ENCODE measurements at places on chromosomes 1 and 21. TPM values are rescaled to one million over a fixed set of nuclear protein-coding genes. Genes with fewer than 3 reads are reported as not detected.

Gene CD84
- 15.0 TPM for total RNA-seq

DNA sequence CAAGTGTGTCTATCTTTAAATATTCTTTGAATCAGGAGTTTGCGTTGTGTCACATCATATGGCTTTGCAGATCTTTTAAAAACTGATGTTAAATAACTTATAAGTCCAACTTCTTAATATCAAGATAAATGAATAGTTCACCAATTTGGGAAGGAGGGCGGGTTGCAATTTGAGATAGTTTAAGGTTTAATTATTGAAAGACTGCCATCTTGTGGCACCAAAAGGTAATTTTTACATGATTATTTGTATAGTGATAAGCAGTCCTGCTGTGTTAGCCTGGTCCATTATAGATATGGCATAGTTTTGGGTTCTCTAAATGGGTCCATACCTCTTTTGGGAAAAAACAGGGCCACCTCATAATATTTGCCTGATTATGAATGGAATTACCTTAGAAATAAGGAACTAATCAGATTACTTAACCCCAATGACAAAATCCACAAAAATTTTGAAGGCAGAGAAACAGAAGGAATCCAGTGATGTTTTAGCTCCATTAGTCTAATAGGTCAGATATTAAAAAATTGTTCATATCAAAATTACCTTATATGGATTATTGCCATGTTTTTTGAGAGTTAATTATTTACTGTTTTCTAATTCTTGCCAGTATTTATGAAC is 64.3 kb downstream of the PRKAA2 start:
- no peak for DNase-seq

DNA sequence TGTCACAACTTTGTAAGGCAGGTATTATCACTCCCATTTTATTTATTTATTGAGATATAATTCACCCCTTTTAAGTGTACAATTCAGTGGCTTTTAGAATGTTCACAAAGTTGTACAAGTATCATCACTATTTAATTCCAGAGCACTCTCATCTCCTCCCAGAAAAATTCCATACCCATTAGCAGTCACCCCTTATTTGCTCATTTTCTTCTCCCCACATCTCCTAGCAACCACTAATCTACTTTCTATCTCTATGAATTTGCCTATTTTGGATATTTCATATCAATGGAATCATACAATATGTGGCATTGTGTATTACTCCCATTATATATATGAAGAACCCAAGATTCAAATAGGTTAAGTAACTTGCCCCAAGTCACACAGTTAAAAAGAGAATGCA is 7.0 kb downstream of the DSTYK start:
- DNase-seq = no peak

GRCh38 chr1:214840356-214840755 is 237.4 kb downstream of the CENPF start:
- no peak for DNase-seq

GRCh38 chr1:115790846-115791245 is 22.3 kb upstream of the CASQ2 start:
- DNase-seq = no peak

DNA sequence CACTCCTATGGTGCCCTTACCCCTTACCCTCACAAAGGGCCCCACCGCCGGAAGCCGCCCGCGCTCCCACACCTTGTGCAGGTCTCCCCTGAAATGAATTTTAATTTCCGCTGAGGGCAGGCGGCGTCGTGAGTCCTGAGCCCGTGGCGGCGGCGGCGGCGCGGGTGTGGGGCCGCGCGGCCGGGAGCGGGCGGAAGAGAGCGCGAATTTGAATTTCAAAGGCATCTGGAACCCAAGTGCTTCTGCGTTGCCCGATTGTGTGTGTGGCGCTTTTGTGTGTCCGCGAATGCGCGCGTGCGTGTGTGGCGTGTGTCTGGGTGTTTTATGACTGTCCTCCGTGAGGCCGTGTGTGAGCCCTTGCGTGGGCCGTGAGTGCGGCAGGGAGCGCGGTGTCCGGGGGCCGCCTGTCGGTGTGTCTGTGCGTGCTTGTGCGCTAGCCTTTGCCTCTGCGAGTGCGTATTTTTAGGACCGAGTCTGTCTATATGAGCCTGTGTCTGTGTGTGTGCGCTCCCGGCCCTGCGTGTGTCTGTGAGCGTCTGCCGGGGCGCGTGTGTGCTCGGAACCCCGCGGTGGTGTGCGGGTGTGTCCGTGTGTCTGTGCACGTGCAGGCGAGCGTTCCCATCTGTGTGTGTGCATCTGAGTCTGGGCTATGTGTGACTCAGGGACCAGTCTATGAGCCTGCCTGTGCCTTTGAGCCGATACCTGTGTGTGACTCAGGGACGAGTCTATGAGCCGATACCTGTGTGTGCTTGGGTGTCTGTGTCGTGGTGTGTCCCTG is 7.9 kb upstream of the ADGRB2 start:
- DNase-seq = no peak
